Fibroblast of skin of right quadriceps (primary cell): ENCODE measurements at places on chromosomes 7 and 10.
A peak's percentile ranks its signal among the peaks of the same experiment; 100 is the strongest.

DNA sequence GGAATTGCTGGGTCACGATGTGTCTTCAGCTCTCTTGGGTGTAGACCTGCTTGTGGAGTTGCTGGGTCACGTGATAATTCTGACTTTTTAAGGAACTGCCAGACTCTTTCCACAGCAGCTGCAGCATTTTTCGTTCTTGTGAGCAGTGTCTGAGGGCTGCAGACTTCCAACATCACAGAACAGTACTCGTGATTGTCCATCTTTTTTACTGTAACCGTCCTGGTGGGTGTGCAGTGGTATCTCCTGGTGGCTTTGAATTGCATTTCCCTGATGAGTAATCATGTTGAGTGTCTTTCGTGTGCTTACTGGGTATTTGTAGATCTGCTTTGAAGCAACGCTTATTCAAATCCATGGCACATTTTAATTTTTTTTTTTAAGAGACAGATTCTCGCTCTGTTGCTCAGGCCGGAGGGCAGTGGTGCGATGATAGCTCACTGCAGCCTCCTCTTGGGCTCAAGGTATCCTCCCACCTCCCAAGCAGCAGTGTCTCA lies 22.7 kb downstream of the INPP5A start:
- no peak for DNase-seq

DNA sequence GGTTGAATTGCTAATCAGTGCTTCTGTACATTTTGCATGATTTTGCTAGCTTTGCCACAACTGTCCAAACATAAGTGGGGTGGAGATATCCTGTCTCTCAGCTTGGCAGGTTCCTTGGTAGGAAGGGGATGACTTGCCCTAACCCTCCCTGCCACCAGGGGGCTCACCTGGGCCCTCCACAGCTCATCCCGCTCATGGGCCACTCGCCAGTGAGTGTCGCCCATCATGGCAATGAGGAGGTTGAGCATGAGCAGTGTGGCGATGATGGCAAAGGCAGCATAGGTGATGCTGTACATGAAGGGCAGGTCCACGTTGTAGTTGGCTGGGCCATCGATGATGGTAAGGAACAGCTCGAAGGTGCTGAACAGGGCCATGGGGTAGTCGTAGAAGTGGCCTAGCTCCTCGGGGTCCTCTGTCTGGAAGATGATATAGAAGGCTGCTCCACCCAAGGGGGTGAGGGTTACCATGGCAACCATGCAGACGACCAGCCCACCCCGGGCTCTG lies 12.2 kb downstream of the TRPV6 start:
- DNase-seq = no peak

- DNase-seq = no peak
Measured at GRCh38 chr7:37039131-37039749, 314.9 kb upstream of the AOAH start.

DNA sequence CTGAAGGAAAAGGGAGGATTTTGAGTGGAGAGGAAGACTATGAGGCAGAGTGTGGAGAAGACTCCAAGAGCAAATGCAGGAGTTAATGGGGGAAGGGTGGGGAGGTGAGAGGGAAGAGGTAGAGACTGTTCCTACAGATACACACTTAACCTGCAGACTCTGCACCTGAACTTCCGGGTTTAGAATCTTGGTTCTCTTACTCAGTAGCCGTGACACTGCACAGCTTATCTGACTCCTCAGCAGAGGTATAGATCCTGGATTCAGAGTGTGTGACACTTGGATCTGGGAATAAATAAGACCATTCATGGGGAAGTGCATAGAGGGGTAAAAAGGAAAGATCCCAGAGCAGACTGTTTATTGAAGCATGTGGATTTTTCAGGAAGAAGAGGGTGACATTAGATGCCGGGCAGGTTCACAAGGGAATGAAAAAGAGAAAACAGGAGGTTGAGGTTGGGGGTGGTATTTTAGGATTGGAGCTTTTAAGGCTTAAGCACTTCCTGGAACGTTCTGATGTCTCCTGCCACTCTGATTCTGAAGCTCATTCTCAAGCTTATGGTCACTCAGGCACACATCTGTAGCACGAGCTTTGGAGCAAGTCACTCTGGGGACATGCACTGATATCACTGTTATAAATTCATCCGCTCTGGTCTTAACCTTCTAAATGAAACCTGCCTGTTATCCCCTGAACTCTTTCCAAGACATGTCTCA lies 5.7 kb upstream of the ZC3HAV1L start:
- no peak for DNase-seq

DNA sequence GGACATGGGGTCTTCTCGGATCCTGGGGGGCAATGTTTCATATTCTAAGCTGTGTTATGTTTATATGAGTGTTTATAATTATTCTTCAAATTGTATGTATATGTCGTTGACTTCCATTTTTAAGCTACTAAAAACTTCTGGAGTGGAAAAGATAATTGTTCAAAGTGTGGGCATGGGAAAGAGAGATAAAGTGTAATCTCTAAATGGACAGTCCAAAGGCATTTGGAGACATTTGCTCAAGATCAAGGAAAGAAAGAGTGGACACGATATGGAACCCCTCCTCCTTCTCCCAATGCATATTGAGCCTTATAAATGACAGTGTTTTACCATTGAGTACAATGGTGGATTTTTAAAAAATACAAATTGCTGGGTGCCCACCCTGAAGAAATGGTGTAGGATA lies 81.1 kb downstream of the SDHAF3 start:
- no peak for DNase-seq

DNA sequence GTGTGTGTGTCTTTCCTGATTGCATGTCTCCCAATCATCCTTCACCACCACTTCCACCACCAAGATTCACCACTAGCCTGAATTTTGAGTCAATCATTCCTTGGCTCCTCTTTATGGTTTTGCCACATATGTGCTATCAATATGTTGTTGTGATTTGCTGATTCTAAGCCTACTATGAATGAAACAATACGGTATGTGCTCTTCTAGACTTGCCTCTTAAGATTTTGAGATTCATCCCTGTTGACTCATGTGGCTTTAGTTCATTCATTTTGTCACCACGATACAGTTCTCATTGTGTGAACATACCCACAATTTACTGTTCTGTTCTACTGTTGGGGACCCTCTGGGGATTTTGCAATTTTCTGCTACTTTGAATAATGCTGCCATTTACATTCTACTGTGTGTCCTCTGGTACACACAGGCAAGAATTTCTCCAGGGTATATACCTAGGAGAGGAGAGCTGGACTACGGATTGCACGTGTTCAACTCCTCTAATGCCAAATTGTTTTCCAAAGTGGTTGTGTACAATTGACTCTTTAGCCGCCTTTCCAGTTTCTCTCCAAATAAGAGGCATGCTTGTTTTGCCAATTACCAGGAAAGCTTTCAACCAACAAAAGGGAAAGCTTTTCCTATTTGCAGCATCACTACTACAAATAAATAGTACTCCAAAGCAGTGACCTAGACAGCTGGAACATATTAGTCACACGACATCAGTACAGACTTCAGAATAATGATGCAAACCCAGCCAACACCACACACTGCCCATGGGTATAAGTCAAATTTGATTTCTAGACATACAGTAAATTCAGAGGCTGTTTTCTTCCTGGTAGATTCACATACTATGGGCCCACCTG lies 30.0 kb downstream of the SGMS1 start:
- DNase-seq = peak; percentile 76

DNA sequence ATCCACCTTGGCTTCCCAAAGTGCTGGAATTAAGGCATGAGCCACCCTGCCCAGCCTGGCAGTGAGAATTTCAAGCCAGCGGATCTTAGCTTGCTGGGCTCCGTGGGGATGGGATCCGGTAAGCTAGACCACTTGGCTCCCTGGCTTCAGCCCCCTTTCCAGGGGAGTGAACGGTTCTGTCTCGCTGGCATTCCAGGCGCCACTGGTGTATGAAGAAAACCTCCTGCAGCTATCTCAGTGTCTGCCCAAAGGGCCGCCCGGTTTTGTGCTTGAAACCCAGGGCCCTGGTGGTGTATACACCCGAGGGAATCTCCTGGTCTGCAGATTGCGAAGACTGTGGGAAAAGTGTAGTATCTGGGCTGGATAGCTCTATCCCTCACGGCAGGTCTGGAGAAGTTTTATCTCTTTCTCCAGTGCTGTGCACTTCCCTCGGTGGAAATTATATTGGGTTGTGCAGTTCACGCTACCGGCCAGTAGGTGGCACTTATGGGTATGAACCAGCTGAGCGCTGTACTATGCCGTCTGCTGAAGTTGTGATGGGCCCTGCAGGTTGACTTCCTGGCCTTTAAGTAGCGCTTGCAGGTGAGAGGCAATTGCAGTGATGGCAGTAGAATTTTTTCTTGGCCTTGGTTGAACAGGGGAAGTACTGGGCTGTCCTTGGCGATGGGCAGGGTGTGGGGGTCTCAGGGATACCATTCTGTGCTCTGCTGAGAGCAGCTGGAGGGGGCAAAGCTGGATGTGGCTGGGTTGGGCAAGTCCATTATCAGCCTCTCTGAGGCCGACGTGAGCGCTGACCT lies 138.0 kb upstream of the MTPN start:
- peak; percentile 11 for DNase-seq

DNA sequence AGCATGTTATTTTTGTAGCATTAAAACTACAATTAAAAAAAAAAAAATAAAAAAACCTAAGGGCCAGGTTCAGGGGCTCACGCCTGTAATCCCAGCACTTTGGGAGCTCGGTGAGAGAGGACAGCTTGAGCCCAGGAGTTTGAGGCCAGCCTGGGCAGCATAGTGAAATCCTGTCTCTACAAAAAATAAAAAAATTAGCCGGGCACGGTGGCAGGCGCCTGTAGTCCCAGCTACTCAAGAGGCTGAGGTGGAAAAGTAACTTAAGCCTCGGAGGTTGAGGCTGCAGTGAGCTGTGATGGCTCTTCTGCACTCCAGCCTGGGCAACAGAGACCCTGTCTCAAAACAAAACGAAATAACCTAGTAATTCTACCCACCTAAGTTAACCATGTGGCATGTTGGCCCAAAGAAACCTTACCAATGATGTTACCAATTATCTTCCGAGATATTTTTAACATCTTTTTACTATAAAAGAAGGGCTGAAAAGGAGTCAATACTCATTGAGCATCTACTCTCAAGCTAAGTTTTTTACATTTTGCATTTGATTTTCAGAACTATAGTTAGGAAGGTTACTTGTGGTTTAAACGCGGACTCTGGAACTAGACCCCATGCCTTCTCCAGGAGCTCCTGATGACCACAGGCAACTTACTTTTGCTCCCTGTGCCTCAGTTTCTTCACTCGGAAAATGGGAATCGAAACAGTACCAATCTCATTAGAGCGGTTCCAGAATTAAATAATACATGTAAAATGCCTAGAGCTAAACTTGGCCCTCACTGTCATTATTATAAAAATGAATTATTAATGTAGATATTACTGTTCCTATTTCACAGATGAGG lies 1.4 kb downstream of the ITGB1 start:
- DNase-seq = no peak

GRCh38 chr10:84095811-84096497 lies 43.4 kb upstream of the GHITM start:
- DNase-seq = peak; percentile 30

DNA sequence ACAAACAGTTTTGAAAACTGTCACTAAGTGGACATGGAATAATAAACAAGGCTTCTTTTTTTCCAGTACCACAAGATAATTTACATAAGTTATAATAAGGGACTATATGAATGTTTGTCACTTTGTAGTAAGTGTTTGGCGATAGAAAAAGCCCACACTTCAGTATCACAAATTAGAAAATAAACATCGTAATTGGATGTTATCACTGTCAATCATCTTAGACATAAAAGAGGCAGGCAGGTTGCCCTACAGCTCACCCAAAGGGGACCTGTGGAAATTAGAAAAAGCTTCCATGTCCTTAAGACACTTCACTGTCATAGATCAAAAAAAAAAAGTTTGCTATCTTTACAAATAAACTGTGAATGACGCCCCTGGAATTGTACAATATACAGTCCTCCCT lies 3.6 kb upstream of the NOC3L start:
- DNase-seq = no peak

- DNase-seq = no peak
Measured at GRCh38 chr7:95628831-95629439, 32.6 kb upstream of the PDK4 start.

GRCh38 chr7:75776295-75776971 lies 4.4 kb upstream of the CCL26 start:
- DNase-seq = peak; percentile 96

DNA sequence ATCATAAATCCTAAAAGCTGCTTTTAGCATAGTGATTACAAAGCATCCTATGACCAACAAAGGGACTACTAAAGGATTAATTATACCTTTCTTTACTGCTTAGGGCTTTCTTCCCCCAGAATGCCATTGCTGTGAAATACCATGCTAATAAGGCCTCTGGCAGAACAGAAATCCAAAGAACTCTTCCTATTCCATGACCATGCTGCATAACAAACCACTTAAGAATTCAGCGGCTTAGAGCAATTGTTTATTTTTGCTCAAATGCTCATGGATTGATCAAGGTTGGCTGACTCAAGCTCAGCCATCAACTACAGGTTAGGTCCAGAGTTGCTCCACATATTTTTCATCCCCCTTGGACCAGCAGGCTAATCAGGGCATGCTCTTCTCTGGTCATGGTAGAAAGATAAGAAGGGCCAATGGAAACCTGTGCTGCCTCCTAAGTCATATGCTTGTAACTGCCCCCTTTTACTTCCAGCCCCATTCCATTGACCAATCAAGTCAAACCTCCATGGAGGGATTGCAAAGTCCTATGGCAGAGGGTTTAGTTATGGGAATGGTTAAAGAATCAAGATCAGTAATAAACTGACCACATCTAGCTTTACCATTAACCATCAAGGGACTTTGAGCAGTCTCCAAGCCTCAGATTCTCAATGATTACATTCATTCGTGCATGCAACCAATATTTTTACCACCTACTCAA lies 244.4 kb upstream of the FZD1 start:
- DNase-seq = no peak

DNA sequence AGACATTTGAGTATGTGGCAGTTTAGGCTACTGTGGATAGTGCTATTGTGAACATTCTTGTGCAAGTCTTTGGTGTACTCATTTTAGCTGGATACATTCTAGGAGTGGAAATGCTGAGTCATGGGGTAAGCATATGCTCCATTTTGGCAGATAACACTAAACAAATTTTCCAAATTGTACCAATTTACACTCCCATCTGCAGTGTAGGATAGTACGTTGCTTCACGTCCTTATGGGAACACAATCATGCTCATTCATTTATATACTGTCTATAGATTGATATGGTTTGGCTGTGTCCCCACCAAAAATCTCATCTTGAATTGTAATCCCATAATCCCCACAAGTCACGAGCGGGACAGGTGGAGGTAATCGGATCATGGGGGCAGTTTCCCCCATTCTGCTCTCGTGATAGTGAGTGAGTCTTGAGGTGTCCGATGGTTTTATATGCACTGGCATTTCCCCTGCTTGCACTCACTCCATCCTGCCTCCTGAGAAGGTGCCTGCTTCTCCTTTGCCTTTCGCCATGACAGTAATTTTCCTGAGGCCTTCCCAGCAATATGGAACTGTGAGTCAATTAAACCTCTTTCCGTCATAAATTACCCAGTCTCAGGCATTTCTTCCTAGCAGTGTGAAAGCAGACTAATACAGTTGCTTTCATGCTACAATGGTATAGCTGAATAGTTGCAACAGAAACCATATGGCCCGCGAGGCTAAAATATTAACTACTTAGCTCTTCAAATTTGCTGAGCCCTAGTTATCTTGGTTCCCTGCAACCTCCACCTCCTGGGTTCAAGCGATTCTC lies 25.6 kb downstream of the RNF216 start:
- peak; percentile 82 for DNase-seq
